AG08395 (cell line): ENCODE measurements at places on chromosomes 7 and 10.

- DNase-seq: no peak
These were observed 177.3 kb downstream of the TCF7L2 start for GRCh38 chr10:113127261-113127900.

DNA sequence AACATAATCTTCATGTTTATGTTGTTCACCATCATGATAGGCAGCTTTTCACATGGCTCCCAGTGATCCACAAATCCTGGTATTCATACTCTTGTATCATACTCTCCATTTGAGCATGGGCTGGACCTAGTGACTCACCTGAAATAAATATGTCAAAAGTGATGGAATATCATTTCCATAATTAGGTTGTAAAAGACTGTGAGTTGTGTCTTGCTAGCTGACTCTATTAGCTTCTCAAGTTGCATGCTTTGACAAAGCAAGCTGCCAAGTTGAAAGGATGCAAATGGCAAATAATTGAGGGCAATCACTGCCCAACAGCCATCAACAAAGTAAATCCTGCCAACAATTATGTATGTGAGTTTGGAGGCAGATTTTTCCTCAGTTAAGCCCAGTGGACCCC is 300.4 kb downstream of the AHR start:
- DNase-seq: no peak

DNA sequence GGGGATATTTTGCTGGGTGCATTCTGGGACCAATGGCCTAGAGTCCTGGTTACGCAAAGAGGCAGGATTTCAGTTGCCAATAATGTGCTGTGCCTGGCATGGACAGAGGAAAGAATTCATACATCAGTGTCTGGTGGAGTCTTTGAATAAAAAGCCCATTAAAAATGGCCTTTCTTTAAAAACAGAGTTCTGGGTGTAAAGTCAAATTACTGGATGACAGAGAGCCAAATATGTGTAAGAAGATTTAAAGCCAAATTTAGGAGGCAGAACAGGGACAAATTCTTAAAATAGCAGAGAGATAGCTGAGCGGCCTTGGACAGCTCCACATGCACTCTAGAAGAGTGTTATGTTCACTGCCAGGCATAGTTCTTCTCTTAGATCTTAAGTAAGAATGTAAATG is 60.8 kb upstream of the MEOX2 start:
- peak; percentile 49 for DNase-seq

GRCh38 chr10:132708936-132709335 is 77.0 kb downstream of the NKX6-2 start:
- DNase-seq: no peak

DNA sequence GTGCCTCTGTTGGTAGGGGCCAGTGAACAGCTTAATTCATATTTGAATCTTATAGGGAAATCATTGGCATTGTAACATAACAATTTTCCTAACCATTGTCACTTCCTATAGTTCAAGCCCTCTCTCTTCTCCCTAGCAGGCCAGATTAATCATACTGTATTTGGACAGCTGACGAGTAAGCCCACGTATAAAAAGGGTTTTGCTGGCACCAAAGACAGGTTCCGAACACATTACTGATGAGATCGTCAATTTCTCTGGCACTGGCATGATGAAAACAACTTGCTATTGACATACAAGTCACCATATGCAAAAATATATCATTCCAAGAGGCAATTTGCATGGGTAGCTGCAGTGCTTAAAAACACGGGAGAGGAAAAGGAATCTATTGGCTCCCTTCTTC is 891.1 kb upstream of the AUTS2 start:
- no peak for DNase-seq

DNA sequence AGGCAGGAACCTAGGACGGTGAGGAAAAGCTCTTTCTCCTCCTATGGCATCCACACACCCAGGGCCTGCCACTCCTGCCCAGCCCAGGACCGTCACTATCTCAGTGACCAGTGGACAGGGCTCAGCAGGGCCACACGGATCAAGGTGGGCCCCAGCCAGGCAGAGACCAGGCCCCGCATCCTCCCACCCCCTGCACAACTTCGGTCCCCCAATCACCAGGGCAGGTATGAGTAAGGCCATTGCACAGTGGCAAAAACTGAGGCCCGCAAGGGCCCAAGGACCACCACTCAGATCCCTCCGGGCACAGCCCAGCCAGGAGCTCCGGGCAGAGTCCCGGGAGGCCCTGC is 30.3 kb downstream of the OAT start:
- DNase-seq: no peak

- DNase-seq: no peak
These were observed 8.8 kb upstream of the CNPY1 start for GRCh38 chr7:155555116-155555695.

DNA sequence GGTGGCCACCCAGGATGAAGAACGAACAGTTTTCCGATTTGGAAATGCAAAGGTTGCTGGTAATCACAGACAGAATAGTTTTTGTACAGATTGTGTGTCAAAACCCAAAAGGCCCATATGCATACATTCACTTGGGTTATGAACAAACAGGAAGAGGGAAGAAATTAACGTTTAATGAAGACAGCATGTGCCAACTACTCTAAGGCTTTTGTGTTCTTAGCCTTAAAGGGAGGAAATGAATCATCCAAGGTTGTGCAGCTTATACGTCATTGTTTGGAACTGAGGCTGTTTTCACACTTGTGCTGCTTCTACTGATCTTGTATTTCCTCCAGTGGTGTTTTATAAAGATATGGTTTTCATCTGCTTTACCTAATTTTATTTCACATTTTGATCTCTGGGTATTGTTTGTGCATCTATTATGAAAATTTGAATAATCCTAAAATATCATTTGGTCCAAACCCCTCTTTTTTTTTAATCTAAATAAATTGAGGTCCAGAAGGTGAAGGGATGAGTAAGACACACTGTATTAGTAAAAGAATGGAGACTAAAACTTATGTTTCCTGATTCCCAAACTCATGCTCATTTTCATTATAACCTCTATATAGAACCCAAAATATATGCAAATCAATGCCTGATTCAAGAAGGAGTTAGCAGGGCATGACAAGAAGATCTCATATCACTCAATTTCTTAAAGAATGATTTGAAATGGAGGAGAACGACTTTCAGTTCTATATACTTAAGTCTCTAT is 373.1 kb downstream of the THSD7A start:
- DNase-seq: peak; percentile 30

DNA sequence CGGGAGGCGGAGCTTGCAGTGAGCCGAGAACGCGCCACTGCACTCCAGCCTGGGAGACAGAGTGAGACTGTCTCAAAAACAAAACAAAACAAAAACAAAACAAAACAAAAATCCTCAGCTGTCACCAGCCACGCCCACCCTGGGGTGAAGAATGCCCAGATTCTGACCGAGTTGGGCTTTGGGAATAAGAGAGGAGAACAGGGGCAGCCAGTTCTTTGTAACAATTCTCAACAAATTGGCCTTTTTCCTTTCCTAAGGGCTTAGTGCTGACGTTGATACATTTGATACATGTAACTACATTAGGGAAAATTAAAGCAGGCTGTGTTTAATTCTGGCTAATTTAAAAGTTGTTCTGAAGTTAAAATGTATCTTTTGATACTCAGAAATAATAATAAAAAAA is 121.0 kb downstream of the EPC1 start:
- DNase-seq: no peak
